ENCODE measurements at places on chromosomes 1 and 21. TPM values are rescaled to one million over a fixed set of nuclear protein-coding genes. Genes with fewer than 3 reads are reported as not detected.

GRCh38 chr1:2233997-2234761 is 6.1 kb downstream of the SKI start:
- DNase-seq: no peak

Gene LPAR3
- total RNA-seq: not detected

Gene F13B
- total RNA-seq: not detected

GRCh38 chr1:53894644-53895043 is 657 bp downstream of the DIO1 start:
- no peak for DNase-seq

DNA sequence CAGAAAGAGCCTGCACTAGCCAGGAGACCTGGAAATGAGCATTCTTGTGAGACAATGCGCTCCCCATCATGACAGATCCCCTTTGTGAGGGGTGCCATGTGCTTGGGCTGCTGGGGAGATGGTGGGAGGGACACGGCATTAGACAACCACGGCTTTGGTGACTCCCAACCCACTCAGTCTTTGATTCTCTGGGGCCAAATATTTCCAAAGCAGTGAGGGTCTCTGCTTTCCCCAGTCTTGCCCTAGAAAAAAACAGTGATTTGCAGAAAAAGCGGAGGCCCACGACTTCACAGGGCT is 10.2 kb downstream of the SLC45A3 start:
- DNase-seq: no peak

GRCh38 chr1:225426395-225427234 is 1.2 kb downstream of the LBR start:
- DNase-seq: peak; percentile 73

GRCh38 chr21:36070999-36071398 is 1.2 kb downstream of the CBR1 start:
- no peak for DNase-seq

GRCh38 chr1:156513185-156513584 is 12.6 kb upstream of the MEF2D start:
- no peak for DNase-seq

Gene LAMC2
- 0.38 TPM for total RNA-seq

DNA sequence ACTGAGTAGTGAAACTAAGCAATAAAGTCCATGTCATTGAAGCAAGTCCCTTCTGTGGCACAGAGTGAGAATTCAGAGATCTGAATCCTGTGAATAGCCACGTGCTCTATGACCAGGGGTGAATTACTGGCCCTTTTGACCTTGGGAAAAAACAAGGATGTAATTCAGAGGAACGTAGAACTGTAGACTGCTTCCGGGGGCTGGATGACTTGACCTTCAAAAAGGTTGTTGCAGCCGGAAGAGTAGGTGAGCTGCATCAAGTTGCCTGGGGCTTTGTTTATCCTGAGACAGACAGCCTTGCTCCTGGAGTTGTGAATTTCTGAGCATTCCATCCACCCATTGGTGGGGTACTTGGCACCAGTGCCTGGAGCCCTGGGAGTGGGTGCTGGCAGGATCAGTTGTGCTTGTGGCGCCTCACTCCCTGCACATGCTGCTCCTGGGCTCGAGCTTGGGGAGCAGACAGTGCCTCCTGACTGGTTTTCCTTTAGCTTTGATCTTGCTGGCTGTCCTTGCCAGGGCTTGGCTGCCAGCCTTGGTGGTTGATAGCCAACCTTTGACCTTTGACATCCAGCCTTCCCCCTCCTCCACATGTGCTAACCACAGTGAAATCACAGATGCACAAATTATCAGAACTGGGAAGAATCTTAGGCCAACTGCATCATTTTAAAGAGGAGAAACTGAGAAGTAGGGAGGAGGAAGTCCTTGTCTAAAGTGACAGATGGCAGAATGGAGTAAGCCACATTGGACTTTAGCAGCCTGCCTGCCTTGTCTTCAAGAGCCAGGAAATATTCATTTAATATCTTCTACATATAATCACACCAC is 16.2 kb upstream of the MYOG start:
- DNase-seq: no peak

GRCh38 chr1:43329995-43330751 is 7.4 kb upstream of the MPL start:
- DNase-seq: no peak

Gene CD164L2
- total RNA-seq: not detected

Gene CFAP45
- total RNA-seq: 0.63 TPM

Gene E2F2
- 212 TPM for total RNA-seq

- DNase-seq: no peak
Measured at GRCh38 chr1:99627615-99628014, 18.3 kb upstream of the PALMD start.

DNA sequence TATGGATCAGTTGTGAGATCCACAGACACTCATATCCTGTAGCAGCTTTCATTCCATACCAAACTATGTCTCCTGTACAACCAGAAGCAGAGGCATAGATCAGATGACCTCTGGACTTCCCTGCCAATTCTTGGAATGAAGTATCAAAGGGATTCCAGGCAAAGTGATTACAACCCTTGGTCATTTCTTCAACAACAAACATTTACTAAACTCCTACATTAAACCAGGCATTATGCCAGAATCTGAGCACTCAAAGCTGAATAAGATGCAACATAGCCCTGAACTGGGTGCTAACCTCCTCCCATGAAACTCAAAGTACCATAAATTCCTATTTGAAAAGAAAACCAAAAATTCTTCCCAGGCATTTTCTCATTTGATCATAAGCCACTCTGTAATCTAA is 121.2 kb upstream of the SGIP1 start:
- no peak for DNase-seq

Gene SPRR5
- not detected for total RNA-seq

GRCh38 chr1:81804312-81804711 is 3.6 kb downstream of the ADGRL2 start:
- no peak for DNase-seq

GRCh38 chr1:77541162-77541545 is 141.3 kb downstream of the ZZZ3 start:
- DNase-seq: peak; percentile 50

GRCh38 chr1:22861764-22862440 is 110.8 kb downstream of the LACTBL1 start:
- DNase-seq: no peak

Gene KCNT2
- not detected for total RNA-seq

Measured in OCI-LY7 (cell line).